ENCODE measurements at places on chromosomes 7 and 10.
A peak's percentile ranks its signal among the peaks of the same experiment; 100 is the strongest.

- DNase-seq: peak; percentile 75
Observed at GRCh38 chr10:14571866-14572507, 202.7 kb downstream of the FAM107B start.

GRCh38 chr7:36260481-36260880, 107.4 kb downstream of the EEPD1 start:
- no peak for DNase-seq

GRCh38 chr7:1549357-1550004, 6.5 kb downstream of the TMEM184A start:
- no peak for DNase-seq

DNA sequence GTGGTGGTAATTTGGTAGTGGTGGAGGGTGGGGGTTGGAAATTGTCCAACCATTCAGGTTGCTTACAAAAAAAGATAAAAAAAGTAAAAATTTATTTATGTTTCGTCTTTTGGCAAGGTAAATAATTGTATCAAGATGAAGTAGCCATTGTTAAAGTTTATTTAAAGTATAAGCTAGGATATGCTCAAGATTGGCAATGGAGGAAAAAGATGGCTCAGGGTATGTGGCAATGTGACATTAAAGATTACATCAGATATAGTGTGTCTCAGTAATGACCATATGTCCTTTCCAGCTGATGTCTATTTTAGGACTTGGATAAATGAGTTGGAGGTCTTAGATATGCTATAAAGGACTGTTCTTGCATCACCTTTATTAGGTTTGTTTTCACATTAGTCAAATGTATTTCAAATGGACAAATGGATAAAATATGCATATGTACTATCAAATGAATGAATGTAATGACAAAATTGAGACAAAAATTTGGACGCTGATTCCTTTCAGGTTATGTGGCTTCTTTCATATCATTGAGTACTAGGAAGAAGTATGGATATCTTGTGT, 60.9 kb downstream of the ST7 start:
- DNase-seq: no peak

DNA sequence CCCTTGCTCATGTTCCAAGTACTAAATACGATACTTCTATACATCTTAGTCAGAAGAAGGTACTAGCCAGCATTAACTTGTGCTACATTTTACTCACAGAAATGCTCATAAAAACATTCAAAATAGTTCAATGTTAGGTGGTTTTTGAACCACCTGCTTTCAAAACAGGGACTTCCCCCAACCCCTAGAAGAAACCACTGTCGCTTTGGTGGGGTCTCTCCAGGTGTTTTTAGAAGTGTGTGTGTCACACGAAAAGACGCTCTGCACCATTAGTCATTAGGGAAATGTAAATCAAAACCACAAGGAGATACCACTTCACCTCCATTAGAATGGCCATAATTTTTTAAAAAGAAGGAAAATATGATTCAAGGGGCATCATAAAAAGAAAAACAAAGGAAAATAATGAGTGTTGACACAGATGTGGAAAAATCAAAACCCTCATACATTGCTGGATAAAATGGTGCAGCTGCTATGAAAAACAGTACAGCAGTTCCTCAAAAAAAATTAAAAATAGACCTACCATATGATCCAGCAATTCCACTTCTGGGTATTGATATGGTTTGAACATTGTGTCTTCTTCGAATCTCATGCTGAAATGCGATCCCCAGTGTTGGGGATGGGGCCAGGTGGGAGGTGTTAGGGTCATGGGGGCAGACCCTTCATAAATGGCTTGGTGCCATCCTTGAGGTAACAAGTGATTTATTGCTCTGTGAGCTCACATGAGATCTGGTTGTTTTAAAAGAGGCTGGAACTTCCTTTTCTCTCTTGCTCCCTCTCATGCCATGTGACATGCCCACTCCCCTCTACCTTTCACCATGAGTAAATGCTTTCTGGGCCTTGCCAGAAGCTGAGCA, 74.2 kb downstream of the MALSU1 start:
- DNase-seq: no peak

GRCh38 chr7:81419731-81420130, 350.1 kb downstream of the HGF start:
- no peak for DNase-seq

DNA sequence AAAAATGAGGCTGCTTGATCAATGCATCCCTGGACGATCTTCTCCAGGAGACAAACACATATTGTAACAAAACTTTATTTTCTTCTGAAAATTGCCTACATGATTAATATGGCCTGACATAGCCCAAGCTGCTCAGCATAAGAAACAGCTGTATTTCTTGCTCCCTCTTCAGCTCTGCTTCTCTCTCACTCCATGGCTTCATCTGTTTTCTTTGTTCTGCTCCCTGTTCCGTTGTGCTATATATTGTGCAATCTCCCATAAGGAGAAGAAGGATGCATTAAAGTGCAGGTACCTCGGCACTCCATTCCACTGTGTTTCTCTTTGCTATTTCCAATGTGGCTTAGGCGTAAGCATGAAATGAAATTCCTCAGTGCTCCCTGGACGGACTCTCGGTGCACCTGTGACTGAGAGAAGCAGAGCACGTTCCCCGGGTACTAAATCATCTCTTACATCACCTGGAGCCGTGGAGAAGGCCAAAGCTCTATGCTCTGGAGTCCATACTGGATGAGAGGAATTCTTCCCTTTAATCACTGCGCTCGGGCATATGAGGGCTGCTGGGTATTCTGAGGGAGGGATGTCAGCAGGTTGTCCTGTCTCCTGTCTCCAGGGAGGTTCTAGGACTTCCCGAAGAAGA, 254.3 kb downstream of the GALNT17 start:
- DNase-seq: no peak

DNA sequence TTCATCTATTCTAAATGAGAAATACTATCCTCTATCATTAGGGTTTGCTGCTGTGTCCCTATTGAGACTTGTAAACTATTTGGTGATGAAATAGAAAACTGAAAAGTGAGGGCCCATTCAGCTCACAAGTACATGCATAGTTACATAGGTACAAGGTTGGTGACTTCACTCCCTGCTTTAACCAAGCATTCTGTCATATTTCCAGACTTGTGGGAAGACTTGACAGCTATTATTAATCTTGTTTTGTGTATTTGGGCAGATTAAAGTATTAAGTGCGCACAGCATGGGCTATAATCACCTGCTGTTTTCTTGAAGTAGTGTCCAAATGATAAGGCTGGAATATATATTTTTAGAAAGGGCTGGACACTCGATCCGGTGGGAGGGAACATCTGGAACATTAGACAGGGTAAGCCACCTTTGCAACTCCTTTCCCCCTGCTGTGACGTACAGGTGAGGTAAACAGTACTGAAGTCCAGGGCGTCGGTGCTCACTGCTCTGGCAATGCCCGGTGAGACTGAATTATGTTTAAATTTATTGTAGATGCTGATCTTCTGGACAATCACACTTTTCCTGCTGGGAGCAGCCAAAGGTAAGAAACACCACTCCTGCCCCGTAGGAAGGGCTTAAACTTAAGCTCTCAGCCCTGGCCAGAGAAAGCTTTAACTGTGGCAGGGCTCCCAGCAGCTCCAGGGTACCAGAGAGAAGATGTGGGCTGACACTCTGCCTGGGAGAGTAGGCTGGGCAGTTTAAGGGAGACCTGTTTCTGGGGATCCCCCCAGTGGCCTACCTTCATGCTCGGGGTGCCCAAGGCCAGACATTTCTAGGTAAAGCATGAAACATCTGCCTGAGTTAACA, at the start of gene PNLIPRP1:
TSS of gene PNLIPRP1 (plus strand) at position 370 of the 855 bp plus-strand sequence. CDS start at position 541, 171 bp downstream.
- no peak for DNase-seq

GRCh38 chr10:7561985-7562384, 104.8 kb downstream of the ITIH5 start:
- DNase-seq: no peak

DNA sequence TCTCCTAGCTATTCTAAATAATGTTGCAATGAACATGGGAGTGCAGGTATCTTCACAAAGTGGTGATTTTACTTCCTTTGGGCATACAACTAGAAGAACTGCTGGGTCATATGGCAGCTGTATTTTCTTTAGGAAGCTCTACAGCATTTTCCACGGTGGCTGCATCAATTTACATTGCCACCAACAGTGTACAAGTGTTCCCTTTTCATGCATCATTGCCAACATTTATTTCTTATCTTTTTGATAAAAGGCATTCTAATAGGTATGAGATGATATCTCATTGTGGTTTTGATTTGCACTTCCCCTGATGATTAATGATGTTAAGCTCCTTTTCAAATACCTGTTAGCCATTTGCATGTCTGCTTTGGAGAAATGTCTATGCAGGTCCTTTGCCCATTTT, 52.6 kb downstream of the NT5C2 start:
- no peak for DNase-seq
